Natural killer cell treated with Interleukin-12 subunit alpha and Interleukin-12 subunit beta and Interleukin-15 and Interleukin-18, amount 100 ng/mL, for 72 hours (primary cell): ENCODE measurements at places on chromosomes 7 and 10. TPM values are rescaled to one million over a fixed set of nuclear protein-coding genes. Genes with fewer than 3 reads are reported as not detected.

DNA sequence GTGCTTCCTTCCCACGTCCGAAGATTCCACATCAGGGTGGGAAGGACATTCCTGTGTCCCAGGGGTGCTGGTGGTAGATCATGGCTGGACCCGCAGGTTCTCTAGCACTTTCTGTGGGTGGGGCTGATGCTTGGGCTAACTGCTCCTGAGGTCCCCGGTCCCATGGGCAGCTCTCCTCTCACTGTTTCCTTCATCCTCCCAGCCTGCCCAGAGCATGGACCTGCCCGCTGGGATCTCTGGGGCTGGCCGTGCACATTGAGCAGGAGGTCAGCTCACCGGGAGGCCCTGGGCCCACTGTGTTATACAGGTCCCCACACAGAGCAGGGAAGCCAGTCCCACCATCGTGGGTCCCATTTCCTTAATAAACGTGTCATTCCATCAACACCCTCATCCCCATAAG is 502.3 kb downstream of the TCERG1L start:
- no peak overlapping the region for H3K4me3 ChIP-seq
- H3K27ac ChIP-seq = no peak overlapping the region
- no peaks in the 10 kb centered on the region for H3K27me3 ChIP-seq
- no peaks in the 10 kb centered on the region for H3K36me3 ChIP-seq

GRCh38 chr7:50855526-50855925 is 72.8 kb upstream of the GRB10 start:
- DNase-seq = no peak
- H3K36me3 ChIP-seq = no peaks in the 10 kb centered on the region

- H3K27me3 ChIP-seq = peaks cover 13% of the 10 kb centered on the region
- peaks cover 4% of the 10 kb centered on the region for H3K36me3 ChIP-seq
- H3K4me1 ChIP-seq = no peaks in the 10 kb centered on the region
- no peak overlapping the region for H3K4me3 ChIP-seq
- H3K27ac ChIP-seq = no peak overlapping the region
Measured at GRCh38 chr10:34074051-34074450, 739.6 kb upstream of the NRP1 start.

- H3K27me3 ChIP-seq = peaks cover 51% of the 10 kb centered on the region
- no peak for DNase-seq
- H3K36me3 ChIP-seq = no peaks in the 10 kb centered on the region
- no peak overlapping the region for H3K27ac ChIP-seq
- H3K4me1 ChIP-seq = no peaks in the 10 kb centered on the region
- no peak overlapping the region for H3K4me3 ChIP-seq
Measured at GRCh38 chr10:13003004-13003403, 1.5 kb upstream of the CCDC3 start.

DNA sequence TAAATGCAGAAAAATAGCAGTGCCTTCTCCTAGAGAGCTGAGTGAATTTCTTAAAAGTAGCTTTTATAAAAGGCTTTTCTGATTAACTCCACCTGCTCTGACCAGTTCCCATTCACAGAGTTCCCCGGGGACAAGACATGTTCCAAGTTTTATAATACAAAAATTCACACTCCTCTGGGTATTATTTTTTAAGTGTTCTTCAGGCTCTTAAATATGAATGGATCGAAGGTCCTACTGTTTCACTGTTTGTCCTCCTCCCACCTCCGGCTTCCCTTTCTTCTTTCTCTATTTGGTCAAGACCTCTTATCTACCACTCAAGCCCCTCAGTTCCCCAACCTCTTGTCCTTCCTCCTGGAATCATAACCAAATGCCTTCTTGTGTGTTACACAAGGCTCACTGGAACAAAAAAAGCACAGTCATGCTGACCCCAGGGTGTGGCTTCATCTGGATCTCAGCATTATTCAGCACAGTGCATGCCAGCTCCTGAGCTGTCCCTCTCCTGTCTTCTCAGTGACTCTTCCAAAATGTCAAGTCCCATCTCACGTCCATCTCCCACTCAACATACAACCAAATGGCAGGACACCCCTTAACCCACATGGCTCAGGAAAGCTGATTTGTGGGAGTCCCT is 222.4 kb downstream of the SORCS1 start:
- no peaks in the 10 kb centered on the region for H3K36me3 ChIP-seq
- DNase-seq = no peak
- H3K4me3 ChIP-seq = no peak overlapping the region
- no peak overlapping the region for H3K27ac ChIP-seq
- H3K4me1 ChIP-seq = no peaks in the 10 kb centered on the region
- no peaks in the 10 kb centered on the region for H3K27me3 ChIP-seq

GRCh38 chr10:4514445-4515108 is 311.4 kb upstream of the AKR1E2 start:
- H3K27me3 ChIP-seq = peaks cover 29% of the 10 kb centered on the region
- no peak overlapping the region for H3K4me3 ChIP-seq
- peaks cover 5% of the 10 kb centered on the region for H3K4me1 ChIP-seq
- no peaks in the 10 kb centered on the region for H3K36me3 ChIP-seq
- H3K27ac ChIP-seq = no peak overlapping the region

The OR6B1 gene
- total RNA-seq = not detected
